ENCODE measurements at places on chromosomes 3 and 15.

DNA sequence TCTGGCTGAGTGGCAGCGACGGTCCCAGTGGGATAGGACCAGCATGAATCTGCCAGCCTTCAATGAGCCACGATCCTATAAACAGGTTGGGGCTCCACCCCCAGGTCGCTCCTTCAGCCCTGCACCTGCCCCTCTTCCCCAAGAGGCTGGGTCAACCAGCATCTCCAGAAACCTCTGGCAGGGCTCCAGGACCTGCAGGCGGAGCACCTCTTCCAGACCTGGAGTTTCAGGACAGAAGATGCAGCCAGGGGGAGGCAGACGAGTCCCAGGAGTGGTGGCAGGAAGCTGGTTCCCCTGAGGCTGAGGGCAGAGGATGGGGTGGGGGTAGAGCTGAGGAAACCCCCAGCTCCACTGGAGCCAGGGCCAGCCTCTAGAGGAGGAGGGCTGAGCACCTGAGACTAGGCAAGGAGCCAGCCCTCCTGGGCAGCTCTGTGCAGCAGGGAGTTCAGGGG is at the start of gene PLA2G4D:
Gene PLA2G4D (minus strand): TSS at position 51 of the 452 bp plus-strand sequence. CDS start 103 bp downstream, outside the sequence.
- DNase-seq = no peak

DNA sequence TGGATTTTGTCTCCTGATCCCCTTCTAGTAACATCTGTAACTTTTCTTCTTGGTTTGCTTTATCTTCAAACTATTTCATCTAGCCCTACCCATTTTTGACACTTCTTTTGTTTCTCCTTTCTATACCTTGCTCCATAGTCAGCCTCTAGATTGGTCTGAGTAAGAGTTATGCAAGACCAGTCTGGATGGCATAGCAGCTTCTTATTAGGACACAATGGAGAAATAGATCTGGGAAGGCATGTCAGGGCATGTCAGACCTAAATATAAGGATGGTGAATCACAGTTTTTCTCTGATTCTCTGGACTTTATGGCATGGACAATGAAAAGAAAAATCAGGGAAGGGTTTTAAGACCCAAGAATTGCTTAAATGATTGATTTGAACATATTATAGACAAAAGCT is 452.5 kb downstream of the RAP2B start:
- DNase-seq = no peak

DNA sequence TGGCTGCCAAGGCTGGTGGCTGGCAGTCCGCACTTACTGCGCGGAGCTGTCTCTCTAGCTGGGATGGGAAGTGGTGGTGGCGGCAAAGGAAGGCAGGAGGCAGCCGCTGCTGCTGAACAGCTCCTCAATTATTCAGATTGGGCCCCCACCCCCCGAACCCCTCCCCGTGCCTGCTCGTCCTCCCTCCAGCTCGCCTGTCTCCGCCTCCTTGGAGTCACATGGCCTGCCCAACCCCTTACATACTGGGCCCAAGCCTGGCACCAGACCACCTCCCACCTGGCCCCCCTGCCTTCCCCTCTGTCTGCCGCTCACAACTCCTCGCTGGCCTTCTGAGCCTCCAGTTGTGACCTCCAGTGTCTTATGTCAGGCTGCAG is at the start of gene SLC7A14:
Gene SLC7A14 (minus strand): TSS at position 139 of the 374 bp plus-strand sequence. CDS start 59,139 bp downstream, outside the sequence.
- no peak for DNase-seq

- DNase-seq = no peak
Measured at GRCh38 chr3:30864836-30865235, 29.6 kb downstream of the GADL1 start.

GRCh38 chr15:33807665-33808064 is 160.6 kb upstream of the CHRM5 start:
- no peak for DNase-seq

GRCh38 chr15:95559875-95560394 is 770.6 kb upstream of the NR2F2 start:
- DNase-seq = no peak

GRCh38 chr3:186330772-186331460 is 31.1 kb downstream of the DGKG start:
- DNase-seq = no peak

DNA sequence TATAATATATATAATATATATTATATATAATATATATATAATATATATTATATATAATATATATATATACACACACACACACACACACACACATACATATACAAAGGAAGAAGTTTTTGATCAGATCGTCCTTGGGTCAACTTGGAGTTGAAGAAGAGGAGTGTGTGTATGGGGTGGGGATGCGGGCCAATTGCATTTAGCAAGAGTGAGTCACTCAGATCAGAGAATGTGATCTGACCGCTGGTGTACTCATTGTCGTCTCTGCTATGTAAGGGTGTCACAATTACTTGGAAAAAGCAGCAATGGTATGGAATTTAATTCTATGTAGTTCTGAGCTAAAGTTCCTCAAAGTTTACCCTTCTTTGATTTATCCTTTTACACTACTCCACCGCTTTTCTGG is 4.6 kb upstream of the VGLL3 start:
- no peak for DNase-seq

DNA sequence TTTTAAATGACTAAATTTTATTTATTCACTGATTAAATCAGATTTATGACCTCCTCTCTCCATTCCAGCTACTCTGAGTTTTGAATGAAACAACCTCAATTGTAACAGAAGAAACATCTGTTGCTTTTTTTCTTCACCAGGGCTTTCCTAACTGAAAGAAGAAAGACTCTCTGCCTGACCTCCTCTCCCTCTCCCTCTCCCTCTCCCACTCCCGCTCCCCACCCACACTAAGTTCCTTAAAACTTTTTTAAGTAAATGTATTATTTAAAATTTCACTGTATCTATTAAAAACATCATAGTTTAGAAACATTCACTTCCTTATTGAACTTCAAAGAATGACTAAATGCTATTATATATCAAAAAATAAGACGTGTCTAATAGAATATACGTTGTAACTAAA is 122.0 kb downstream of the TFDP2 start:
- DNase-seq = no peak

DNA sequence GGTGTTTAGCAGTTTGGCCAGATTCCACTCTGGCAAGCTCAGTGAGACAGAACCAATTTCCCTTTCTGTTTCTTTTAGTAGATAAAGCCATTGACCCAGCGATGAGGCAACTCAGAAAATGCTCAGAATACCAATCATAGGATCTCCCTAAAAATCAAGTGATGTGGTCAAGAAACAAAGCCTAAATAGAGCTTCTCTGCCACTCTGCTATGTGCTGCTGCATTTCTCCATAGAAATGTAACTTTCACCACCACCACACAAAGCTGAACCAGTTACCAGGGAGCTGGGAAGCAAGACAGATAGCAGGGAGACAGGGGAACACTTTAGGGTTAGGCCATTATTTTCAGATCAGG is 109.8 kb downstream of the RPL22L1 start:
- DNase-seq = no peak

DNA sequence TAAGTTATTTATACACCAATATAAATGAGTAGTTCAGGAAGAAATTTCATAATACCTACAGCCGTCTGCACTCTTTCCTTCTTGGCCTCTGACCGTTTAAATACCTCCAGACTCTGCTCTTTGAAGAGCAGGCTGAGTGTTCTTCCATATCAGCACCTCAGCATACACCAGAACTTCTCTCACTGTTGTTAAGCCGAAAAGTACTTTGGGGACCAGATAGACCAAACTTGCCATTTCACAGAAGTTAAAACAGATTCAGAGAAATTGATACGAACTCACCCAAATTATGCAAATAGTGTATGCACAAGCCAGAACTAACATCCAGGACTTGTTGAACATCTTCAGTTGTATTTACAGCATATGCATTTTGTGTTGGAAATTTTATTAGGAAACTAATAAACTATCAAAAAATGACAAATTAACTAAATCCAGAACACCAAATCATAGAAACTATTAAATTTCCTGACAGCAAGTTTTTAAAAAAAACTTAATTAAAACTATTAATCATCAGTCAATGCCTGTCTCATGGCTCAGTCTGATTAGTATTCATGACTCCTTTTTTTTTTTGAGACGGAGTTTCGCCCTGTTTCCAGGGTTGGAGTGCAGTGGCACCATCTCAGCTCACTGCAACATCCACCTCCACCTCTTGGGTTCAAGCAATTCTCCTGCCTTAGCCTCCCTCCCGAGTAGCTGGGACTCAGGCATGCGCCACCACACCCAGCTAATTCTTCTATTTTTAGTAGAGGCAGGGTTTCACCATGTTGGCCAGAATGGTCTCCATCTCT is 24.1 kb downstream of the CGGBP1 start:
- no peak for DNase-seq

DNA sequence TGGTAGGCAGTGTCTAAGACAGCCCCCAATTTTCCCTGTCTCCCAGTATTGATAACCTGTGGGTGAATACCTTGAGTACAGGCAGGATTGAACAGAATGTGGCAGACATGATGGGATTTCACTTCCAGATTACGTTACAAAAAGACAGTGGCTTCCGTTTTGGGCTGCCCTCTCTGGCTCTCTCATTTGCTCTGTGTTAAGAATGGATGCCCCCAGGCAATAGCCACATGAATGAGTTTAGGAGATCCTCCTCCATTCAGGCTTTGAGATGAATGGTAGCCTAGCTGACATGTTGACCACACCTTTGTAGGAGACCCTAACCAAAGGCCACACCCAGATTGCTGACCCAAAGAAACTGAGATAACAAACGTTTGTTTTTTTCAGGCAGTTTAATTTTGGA is 34.3 kb downstream of the UBXN7 start:
- DNase-seq = no peak

DNA sequence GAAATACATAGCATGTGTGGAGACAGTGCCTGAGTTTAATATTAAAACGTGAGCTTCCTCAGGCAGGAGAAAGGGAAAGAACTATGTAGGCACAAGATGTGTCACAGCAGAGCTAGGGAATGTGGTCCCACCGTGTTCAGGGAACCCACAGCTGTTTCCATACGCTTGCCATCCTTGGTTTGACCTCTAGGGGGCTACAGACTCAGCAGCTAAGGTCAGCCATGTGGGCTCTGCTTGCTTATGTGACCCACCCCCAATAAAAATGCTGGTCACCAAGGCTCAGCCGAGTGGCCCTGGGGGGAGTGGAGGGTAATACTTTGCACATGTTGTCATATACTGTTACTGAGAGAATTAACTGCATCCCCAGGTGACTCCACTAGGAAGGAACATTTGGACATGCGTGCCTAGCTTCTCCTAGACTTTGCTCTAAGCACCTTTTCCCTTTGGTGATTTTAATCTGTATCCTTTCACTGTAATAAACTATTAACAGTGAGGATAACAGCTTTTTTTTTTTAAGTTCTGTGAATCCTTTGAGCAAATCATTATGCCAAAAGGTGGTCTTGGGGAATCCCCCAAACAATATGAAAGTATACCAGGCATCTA is 3.3 kb downstream of the TUBGCP5 start:
- DNase-seq = no peak

DNA sequence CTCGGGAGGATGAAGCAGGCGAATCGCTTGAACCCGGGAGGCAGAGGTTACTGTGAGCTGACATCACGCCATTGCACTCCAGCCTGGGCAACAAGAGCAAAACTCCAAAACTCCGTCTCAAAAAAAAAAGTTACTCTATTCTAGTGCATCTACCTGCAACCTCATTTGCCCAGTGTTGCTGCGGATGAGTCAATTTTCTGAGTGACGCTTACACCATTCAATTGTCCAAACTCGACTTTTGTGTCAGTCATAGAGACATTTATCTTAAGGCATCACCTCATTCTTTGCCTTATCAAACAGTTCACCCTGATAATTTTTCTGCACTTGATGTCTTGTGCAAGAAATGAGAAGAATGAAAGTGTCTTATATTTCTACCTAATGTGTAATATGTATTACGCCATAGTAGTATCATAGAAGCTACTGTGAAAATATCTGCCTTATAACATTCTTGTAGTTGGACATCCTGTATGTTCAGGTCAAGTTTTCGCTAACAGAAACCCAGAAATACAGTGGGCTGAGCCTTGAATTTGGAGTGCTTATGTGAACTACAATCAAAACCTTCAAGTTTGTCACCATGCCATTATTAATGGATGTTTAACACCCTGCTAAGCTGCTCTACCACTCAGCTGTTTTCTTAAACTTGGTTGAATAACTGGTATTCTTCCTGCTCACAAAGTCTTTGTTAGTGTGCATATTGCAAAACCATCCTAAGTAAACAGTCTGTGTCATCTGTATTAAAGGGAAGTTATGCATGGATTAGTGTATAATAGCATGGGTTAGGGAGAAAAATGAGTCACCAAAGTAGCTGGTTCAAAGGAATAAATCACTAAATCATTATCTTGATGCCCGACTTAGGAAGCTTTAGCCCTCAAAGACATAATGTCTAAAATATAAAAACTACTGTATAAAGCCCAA is 531.0 kb upstream of the NR2F2 start:
- no peak for DNase-seq

GRCh38 chr3:183210341-183210740 is 42.7 kb upstream of the B3GNT5 start:
- DNase-seq = no peak

GRCh38 chr3:140081887-140082286 is 146.9 kb downstream of the CLSTN2 start:
- no peak for DNase-seq

DNA sequence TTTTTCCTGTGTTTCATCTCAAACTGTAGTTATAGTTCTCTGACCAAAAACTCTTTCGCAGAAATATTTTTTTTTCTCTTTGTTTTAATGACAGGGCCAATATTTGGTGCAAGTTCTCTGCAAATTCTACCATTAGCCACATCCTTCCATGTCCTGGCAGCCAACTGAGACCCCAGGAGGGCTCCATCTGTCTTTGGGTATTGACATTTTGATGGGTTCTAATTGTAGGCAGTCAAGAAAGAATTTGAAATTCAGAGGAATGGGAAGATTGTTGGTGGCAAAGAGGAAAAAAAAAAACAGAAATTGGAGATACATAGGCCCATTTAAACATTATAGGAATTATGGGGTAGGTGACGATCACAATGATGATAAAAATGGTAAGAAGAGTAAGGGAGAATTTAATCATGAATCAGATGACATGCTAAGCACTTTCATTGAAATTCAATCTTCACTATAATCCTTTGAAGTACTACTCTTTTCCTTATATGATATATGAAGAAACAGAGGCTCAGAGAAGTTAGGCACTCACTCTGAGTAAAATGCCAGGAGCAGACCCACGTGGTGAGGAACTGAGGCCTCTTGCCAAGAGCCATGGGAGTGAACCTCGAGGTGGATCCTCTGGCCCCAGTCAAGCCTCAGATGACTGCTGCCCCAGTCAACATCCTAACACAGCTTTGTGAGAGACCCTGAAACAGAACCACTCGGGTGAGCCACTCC is 151.4 kb downstream of the PDZRN3 start:
- DNase-seq = no peak

GRCh38 chr3:15331606-15332404 is 581 bp downstream of the SH3BP5 start:
- DNase-seq = peak; percentile 80

DNA sequence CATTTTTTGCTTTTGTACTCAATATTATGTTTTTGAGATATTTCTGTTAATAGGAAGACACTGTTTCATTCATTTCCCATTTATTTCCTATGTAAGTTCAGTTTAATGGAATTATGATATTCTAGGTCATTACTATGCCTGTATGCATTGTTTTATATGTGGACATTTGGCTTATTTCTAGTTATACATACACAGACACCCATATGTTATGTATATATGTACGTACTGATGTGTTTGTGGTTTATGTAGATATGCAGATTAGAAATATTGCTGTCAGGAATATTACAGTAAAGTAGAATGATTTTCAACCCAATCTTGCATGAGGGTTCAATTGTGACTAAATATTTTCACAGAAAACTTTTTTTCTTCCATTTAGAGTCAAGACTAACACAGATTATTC is 190.5 kb downstream of the KCNH8 start:
- no peak for DNase-seq

- no peak for DNase-seq
Measured at GRCh38 chr3:188165596-188165995, 11.6 kb downstream of the LPP start.

- DNase-seq = no peak
Measured at GRCh38 chr3:194494951-194495374, 8.2 kb upstream of the ATP13A3 start.

Data from coronary artery (tissue), 2 donors.